ENCODE measurements at places on chromosomes 2 and 18.
A peak's percentile ranks its signal among the peaks of the same experiment; 100 is the strongest.

- no peak for DNase-seq
Measured at GRCh38 chr2:201347138-201347537, 10.0 kb downstream of the FLACC1 start.

DNA sequence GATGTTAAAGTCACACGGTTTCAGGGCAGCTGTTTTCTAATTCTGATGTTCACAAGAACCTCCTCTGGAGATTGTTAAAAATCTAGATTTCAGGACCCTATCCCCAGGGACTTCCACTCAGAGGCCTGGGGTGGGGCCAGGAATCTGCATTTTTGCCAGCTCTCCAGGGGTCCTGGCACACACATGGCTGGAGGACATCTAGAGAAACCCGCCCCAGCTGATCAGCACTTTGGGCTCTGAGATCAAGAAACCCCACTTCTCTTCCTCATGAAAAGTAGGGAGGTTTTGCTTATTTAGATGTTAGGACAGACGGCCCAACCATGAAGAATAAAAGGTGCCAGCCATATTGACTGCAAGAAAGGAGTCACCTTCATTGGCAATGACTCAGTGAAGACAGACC is 148.8 kb downstream of the TNS1 start:
- no peak for DNase-seq

DNA sequence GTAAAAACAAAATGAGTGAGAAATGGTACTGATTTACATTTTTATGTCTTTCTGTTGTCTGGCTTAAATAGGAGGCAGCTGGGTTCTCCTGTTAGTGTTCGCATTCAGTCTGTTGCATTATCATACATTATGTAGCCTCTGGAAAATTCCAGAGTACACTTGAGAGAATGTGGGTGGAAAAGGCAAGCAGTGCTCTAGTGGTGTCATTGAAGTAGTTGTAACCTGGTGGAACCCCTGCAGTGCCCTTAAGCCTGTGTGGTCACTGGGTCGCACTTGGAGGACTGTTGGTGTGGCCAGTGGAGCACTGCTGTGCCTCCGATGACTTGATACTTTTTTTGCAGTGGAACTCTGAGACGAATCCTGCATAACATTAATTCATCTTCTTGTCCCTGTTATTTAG is 52.4 kb downstream of the USP14 start:
- no peak for DNase-seq

DNA sequence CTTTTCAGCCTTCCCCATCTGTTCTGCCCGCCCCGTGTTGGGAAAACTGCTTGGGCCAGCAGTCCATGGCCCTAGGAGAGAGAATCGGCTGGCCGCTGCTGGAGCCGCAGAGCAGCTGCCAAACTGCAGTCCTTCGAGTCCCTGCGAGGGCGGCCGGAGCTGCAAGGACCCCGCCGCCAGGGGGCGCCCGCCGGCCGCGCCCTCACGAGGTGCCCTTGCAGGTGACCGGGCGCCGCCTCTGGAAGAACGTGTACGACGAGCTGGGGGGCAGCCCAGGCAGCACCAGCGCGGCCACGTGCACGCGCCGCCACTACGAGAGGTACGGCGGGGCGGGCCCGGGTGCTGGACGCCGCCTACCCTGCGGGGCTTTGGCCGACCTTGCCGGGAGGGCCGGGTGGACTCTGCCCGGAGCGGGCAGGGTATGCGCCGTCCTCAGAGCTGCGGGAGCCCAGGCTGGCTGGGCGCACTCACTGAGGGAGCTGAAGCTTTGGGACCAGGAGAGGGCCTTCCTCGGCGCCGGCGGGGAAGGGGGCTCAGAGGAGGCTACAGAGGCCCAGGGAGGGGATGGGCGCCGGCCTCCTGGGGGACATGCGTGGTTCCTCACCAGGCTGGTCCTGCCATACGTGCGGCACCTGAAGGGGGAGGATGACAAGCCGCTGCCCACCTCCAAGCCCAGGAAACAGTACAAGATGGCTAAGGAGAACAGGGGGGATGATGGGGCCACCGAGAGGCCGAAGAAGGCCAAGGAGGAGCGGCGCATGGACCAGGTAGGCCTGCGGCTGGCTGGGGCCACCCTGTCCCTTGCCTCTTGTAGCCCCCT is 13.6 kb downstream of the ARID5A start:
- no peak for DNase-seq

GRCh38 chr2:232481322-232482140 is 6.1 kb downstream of the ECEL1 start:
- DNase-seq, result no peak

- no peak for DNase-seq
Measured at GRCh38 chr2:66982766-66983165, 414.4 kb upstream of the ETAA1 start.

DNA sequence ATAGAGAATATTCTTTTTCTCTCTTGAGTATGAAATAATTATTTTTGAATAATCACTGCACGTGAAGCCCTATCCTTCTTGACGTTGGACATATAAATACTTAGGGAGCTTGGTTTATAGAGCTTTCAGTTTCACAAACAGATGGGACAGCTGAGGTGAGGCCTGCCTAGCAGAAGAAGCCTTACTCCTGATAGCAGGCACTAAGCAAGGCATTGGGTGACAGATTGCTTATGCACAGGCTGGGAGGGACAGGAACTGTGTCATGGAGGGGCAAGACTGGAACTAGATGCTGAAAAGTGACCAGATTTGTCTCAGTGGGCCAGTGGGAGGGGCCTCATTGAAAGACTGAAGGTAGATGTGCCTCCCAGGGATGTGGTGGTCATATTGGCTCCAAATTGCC is 220.8 kb downstream of the NEDD4L start:
- DNase-seq, result no peak

GRCh38 chr2:10309286-10309685 is 6.6 kb downstream of the HPCAL1 start:
- DNase-seq, result no peak

DNA sequence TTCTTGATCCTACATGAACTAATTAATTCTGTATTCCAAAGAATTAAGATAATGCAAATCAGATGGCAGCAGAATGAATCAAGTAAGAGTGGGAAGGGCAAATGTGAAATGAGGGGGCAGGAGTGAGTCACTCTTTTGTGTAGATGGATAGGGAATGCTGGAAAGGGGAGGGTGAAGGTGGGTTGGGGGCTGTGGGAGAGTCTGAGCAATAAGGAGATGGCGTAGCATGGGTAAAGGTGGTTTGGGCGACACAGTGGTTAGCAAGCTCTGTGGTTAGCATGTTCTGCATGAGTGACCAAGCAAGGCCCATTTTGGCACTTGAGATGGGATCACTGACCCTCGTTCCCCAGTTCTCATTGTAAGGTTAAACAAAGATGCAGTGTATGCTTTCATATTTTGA is 20.4 kb downstream of the GPD2 start:
- no peak for DNase-seq

DNA sequence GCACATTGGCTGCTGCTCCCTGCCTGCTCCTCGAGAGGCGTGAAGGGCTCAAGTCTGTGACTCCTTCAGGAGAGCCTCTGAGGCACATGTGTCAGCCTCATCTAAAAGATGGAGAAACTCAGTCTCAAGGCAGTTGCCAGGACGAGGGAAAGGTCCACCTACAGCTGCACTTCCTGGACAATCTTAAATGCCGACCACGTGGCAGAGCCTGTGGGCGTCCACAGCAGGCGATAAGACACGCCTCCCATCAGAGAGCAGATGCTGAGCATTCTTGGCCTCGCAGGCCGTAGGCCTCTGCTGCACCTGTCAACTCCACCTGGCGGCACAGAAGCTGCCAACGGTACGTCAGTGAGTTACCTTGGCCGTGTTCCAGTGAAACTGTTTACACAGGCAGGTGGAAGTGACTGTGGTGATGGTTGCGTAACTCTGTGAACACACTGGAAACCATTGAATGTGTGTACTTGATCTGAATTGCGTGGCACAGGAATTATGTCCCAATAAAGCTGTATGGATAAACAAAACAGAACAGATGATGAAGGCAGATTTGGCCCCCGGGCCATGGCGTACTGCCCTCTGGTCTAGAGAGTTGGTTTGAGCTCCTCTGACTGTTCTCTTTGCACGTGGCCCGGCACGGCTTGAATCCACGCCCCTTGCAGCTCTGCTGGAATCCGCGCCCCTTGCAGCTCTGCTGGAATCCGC is 114.5 kb downstream of the RNF144A start:
- no peak for DNase-seq

DNA sequence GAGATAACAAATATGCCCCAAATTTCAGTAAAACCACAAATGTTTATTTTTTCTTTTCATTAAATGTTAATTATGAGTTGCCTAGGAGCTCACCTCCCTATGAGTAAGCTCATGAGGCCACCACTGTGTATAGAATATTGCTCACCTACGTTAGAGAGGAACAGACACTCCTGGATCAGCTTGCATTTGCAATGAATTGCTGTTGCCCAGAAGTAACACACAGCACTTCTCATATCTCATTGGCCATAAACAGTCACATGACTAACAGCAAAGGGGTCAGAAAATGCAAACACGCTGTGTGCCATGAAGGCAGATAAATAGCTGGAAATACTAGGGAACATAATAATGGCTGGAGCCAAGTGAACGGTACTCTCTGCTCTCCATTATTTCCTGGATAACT is 89.0 kb upstream of the GALNT5 start:
- DNase-seq, result no peak

DNA sequence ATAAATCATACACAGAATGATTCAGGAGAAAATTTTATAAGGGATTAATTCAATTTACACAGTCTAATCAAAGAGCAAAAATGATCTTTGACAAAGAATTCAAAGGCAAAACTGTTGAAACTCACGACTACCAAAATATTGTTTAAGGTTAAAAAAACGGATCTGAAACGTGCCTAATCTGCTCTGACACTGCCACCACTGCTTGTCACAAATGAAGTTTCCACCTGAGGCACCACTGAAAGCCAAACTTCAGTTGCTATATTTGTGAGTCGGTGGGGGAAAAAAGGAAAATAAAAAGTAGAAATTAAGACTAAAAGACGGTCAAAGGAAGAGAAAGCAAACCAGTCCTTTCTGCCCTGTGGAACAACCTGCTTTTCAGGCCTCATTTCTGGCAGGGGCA is 140.6 kb upstream of the DNMT3A start:
- DNase-seq, result no peak

DNA sequence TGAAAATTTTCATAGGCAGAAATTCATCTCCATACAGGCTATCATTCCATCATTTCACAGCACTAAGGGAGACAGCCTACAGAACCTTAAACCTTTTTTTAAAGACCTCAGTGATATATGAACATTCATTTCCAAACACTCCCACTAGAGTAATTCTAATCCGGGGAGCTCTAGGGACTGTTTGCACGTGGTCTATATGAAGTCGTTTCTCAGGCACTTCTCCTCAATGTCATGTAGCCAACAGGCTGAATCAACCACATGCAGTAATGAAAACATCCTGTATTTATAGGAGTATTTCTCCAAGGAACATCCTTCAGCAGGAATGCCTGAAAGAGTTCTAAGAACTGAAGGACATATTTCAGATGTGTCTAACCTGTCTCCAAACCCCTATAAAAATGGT is 97.3 kb upstream of the CREB1 start:
- no peak for DNase-seq

DNA sequence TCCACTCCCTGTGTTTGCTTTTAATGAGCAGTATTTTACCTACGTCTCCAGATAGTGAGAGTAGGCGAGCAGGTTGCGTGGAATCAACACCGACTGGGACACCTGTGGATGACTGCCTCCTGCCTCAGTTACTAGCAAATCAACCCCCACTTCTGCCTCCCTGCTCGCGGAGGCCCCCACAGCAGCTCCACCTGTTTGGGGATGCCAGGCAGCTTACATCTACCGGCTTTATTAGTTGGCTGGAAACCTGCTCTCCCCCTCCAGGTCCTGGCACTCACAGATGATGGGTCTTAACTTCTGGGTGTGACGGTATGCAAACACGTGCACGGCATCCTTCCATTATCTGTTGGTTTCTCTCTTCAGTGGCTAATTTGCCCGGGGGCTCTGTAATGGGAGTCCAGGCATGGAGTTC is 164.4 kb upstream of the SESTD1 start:
- DNase-seq, result no peak

GRCh38 chr2:150977296-150977695 is 284.4 kb downstream of the RBM43 start:
- no peak for DNase-seq

DNA sequence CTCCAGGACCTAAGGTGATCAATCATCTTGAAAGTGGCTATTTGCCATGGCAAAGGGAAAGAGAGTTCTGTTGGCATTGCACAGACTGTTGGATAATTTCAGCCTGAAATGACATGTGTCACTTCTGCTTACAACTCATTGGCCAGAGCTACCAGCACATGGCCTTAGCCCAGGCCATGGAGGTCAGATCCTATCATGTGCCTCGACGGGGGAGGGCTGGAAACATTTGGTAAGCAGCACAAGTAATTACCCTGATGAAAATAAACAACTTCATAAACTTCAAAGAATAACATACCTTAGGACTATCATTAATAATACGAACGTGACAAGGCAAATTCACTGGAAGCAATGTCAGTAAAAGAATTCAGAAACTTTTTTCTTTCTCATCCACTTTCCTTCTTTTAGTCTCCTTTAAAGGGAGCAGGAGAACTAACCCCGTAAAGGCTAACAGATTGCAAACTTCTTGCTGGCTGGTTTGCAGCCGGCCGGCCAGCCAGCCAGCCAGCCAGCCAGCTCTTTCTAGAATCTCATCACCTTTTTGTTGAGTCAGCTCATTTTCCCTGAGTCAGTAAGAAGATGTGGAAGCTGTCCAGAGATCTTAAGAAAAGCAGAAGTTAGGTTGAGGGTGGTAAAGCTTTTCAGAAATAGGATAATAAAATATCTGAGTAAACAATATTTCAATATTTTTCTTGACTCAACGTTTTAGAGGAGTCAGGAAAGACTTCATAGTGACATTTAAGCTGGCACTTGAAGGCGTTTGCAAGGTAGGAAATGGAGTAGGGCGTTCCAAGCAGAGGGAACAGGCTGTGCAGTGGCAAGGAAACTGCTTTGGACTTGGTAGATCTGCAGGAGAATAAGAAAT is 31.9 kb downstream of the CNRIP1 start:
- no peak for DNase-seq

GRCh38 chr2:234483568-234484251 is 13.2 kb downstream of the ARL4C start:
- peak; percentile 73 for DNase-seq

DNA sequence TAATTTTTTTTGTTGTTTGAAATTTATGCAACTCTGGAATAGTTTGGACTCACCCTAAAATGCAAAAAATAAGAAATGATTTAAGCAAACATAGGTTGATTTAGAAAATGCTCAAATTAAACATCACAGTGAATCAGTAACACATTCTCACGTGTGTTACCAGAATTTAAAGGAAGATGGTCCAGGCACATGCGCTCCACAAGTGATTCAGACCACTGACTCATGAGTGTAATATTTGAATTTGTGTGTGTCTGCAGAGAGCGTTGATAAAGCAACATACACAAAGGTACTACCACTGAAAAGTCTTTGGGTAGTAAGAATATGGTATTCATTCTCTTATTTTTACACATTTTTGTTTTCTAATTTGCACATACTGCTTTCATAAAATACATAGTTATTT is 7.9 kb downstream of the SS18 start:
- no peak for DNase-seq

GRCh38 chr2:194464964-194465638 is 1191.9 kb upstream of the SLC39A10 start:
- DNase-seq, result no peak

GRCh38 chr18:58631301-58631700 is 2.4 kb upstream of the ALPK2 start:
- DNase-seq, result no peak

All from T-helper 17 cell (primary cell).